ENCODE measurements at places on chromosomes 4 and X.

- no peak for DNase-seq
Measured at GRCh38 chr4:4780729-4781244, 78.7 kb upstream of the MSX1 start.

DNA sequence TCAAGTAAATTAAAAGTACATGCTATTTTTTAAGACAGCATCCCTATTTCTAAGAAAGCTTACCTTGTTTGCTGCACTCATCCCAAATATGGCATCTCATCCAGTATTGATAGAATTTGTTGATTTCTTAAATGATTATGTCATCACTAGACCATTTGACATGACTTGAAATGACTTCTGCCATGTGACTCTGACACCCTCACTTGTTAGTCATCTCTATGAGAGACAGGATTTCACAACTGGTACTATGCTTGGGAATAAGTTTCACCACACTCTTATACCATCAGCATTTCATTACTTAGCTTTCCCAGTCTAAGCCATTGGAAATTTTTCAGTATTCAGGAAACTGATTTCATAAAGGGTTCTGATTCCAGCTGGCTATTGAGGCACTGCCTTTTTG is 55.3 kb downstream of the TMPRSS11F start:
- DNase-seq, result no peak

DNA sequence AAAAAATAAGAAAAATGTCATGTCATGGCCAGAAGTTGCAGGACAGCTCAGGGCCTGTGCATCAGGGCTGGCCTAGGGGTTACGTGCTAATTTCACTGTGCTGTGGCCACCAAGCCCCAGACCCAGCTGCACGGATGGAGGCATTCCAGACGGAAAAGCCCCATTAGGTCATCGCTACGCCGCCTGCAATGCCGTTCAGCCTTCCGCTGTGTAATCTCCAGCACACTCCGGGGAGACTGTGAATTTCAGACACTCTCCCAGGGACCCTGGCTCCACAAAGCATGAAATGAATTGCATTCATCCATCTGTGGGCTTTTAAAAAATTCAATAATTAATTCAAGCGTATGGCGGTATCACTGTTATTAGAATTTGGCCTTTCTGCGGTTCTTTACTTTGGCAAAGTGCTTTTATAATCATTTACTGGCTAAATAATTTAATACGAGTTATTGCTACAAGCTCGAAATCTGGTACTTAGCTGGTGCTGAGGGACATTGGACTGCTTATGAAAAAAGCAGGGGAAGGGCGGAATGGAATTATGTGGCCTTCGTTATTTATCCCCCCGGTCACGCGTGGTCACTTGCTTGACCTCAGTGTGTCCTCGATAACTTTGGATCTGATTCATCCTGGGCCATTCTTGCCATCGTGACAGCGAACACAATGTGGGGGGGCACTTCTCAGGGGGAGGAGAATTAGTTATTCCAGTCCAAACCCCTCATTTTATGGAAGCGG is 9.0 kb upstream of the NSG1 start:
- DNase-seq, result no peak

DNA sequence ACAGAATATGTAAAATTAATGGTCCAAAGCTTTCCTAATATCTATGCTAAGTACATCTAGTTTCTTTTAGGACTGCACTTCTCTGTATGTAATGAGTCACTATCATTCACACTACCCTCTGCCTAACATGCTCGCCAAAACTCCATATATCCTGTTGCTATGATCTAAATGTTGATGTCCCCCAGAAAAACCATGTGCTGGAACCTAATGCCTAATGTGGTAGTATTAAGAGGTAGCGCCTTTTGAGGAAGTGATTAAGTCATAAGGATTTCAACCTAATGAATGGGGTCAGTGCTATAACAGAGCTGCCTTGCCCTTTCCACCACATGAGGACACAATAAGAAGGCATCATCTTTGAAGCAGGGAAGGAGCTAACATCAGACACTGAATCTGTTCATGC is 34.9 kb upstream of the NFKB1 start:
- no peak for DNase-seq

GRCh38 chrX:46757052-46757451 is 1.9 kb downstream of the SLC9A7 start:
- no peak for DNase-seq

Measured in cortex of kidney (tissue), 1 donor.